Muscle of leg (tissue), 16 donors: ENCODE measurements at places on chromosomes 11 and 22. TPM values are rescaled to one million over a fixed set of nuclear protein-coding genes. Genes with fewer than 3 reads are reported as not detected.

The MTCH2 gene
- polyA plus RNA-seq, result 68.7 TPM

DNA sequence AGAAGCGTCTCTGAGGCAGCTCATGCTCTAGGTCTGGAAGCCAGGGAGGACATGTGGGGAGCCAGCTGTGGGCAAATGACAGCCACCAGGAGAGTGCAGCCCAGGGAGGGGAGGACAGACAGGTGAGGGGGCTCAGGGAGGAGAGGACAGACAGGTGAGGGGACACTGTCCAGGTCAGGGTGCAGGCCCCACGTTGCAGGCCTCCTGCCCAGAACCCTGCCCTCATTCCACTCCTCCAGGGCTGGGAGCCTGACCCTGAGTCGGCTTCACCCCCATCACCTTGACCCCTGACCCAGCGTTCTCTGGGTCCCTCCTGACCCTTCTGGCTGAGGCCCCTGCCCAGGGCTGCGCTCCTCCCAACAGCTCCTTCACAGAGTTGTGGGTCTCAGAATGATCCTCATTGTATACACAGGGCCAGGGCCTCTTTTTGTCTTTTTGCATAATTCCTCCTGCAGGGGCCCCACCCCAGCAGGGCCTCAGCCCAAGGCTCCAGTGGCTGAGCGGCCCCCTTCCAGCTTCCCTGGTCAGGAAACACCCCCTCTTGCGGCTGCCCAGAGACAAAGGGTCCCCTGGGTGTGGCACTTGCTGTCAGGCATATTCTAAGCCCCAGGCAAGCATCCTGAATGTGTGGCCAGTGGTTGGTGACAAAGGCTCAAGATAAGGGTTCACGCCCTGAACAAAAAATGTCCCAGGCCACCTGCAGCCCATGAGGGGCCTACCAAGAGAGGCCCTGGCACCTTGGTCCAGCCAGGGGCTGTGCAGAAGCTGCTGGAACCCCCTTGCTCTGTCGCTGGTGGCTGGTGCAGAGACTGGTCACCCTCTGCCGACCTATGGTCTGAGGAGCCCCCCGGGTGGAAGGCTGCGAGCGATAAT lies 853.0 kb downstream of the BRD1 start:
- no peak for DNase-seq

The ANO3 gene
- polyA plus RNA-seq, result 0.70 TPM

DNA sequence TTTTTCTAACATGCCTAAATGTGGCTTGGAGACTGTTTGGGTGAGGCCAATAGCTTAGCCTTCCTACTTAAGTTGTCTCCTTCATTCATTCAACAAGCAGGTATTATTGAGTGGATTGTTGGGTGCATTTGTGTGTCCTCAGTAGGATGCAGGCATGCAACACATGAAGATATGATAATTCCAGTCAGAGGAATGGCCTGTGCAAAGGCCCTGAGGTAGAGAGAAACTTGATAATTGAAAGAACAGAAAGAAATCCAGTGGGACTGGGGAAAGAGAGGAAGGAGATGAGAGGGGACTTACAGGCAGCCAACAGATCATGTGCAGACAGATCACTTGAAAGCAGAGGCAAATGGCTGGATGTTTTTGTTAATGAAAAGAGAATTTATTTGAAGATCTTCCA lies 15.3 kb upstream of the PRAME start:
- DNase-seq, result no peak

DNA sequence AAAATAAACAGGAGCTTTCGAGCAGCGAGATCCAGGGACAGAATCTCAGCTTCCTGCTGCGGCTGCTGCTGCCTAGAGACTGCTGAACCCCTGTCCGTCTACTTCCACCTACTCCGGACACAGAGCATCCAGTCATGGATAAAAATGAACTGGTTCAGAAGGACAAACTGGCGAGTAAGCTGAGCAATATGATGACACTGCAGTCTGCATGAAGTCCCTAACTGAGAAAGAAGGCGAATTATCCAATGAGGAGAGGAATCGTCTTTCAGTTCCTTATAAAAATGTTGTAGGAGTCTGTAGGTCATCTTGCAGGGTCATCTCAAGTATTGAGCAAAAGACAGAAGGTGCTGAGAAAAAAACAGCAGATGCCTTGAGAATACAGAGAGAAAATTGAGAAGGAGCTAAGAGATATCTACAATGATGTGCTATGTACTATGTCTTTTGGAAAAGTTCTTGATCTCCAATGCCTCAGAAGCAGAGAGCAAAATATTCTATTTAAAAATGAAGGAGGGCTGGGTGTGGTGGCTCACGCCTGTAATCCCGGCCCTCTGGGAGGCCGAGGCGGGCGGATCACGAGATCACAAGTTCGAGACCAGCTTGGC lies 11.1 kb upstream of the MS4A2 start:
- no peak for DNase-seq

- DNase-seq, result peak; percentile 14
Measured at GRCh38 chr22:22770280-22770871, 117.2 kb upstream of the IGLL5 start.
